ENCODE measurements at places on chromosomes 5 and 9. TPM values are rescaled to one million over a fixed set of nuclear protein-coding genes. Genes with fewer than 3 reads are reported as not detected.

GRCh38 chr5:162603443-162604070 is 536.0 kb downstream of the GABRG2 start:
- no peak for ATAC-seq

- ATAC-seq = no peak
Observed at GRCh38 chr9:117541181-117541580, 126.3 kb upstream of the ASTN2 start.

- ATAC-seq = no peak
Observed at GRCh38 chr9:15139469-15139868, 167.5 kb downstream of the TTC39B start.

DNA sequence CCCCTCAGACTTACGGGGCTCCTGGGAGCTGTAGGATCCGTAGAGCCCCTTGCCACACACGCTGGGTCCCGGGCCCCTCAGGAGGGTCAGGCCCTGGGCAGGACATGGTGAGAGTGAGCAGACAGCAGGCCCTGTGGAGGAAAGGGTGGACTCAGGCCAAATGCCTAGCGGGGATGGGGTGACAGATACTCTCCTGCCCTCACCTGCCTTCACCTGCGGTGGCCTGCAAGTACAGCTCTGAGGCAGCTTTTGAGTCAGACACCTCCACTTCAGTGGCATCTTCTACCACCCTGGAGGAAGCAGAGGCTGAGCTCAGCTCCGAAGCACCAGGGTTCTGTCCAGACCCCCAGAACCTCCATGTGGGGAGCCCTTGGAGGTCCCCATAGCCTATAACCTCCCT is 26.2 kb downstream of the SLC35A4 start:
- no peak for ATAC-seq

DNA sequence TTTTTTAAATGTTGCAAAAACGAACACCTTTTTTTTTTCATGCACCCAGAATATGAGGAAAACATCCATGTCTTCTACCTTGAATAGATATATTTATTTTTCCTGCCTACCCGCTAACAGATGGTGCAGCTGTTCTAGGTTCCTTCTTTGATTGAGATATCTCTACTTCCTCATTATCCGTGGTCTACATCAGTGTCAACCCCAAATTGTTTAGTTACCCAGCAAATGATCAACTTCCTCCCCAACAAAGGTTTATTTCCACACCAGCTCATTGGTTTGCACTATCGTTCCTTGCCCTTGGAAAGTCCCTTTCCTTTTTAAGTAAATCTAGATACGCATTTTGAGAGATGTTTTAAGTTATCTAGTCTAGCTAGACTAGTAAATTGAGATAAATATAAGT is 166.4 kb downstream of the PRR16 start:
- no peak for ATAC-seq

DNA sequence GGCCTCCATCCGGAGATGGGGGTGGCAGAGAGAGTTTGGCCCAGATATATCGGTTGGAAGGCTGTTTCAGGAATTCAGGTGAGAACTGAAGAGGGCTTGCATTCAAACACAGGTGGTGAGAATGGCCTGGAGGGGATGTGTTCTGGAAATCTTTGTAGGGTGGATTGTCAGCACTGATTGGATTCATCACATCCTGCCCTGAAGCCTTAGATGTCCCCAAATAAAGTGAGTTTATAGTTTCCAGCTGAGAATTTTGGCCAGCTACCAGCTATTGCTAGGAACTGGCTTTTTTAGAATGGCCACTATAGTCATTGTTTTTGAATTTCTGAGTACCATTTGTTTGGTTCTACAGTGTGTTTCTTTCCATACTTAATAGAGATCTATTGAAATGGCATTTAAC is 46.1 kb upstream of the ANKH start:
- no peak for ATAC-seq

- no peak for ATAC-seq
Observed at GRCh38 chr5:139277171-139277570, 16.4 kb upstream of the MATR3 start.

GRCh38 chr5:77663090-77663863 is 24.8 kb upstream of the OTP start:
- no peak for ATAC-seq

GRCh38 chr5:179865491-179866240 is 7.0 kb upstream of the MRNIP start:
- ATAC-seq = no peak

DNA sequence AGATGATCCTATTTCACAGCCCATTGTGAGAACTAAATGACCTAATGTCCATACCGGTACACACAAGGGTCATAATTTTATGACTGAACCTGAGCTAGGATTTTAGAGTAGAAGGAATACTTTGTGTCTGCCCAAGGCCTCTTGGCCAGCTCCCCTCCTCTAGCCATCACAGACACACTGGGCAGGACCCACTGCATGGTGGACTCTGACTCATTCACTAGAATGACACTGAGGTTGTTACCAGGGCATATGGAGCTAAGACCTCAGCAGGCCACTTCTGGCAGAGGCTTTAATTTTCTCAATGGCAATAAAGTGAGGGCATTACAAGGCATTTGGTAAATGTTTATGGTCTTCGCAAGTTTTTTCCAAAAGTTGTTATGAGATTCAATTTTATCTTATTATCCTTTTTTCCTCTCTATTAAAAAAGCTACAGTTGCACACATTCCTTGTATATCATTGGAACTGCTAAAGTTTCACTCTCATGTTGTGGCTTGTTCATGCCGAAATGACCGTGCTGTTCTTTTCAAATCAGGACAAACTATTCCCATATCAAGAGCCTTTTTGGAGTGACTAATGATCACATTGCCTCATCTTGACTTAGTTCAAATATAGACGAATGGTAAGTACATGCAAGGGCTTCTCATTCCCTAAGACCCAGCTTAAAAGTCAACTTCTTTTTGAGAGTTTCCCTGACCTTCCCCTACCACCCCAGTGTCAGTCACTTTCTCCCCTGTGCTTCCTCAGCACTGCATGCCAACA is 595.7 kb downstream of the ACTL7B start:
- no peak for ATAC-seq

LCN1 gene
- not detected for total RNA-seq

CCDC152 gene
- 1.2 TPM for total RNA-seq

COX7C gene
- total RNA-seq = 670 TPM

ADCY2 gene
- 5.8 TPM for total RNA-seq

CCL28 gene
- total RNA-seq = 8.6 TPM

EQTN gene
- total RNA-seq = not detected

ACOT12 gene
- total RNA-seq = not detected

VCAN gene
- total RNA-seq = 26.8 TPM

FAM81B gene
- total RNA-seq = not detected

IFNB1 gene
- total RNA-seq = not detected

TAF11L6 gene
- not detected for total RNA-seq

Data from gastroesophageal sphincter (tissue), 4 donors.